ENCODE measurements at places on chromosomes 6 and 20.

DNA sequence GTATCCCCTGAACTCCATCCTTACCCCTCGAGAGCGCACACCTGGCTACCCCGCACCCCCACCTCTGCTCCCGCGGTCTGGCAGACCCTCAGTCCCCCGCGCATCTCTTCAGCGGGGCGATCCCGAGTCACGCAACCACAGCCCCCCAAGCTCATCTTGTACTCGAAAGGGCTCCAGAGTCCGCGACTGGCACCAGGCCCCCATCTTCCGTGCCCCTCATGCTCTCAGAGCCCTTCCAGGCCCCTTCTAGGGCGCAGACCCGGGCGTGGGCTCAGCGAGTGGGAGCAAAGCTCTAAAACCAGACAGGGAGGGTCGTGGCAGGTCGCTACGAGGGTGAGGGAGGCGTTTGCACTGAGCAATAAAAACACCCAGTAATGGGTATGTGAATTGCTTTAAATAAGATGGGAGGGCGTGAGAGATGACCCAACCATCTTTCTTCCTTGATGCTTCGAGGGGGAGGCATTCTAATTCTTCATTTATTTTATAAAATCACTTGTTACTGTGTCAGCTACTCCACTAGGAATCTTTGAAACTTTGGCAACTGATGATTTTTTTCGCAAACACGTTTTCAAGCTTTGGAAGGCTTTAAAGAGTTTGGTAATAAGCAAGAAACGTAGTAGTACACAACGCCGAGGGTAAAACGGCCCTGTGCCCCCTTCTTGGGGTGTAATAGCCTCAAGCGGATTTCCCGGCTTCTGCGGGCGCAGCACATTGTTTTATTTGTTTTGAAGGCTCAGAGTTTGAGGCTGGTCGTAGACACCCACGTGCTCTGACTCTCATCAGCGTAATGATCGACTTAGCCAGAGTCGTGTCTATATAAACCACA is 42.6 kb upstream of the SUPT3H start:
- no peak for DNase-seq

- DNase-seq, result no peak
Measured at GRCh38 chr6:135970750-135971149, 119.2 kb downstream of the PDE7B start.

GRCh38 chr20:22861231-22861980 is 173.7 kb upstream of the SSTR4 start:
- no peak for DNase-seq

DNA sequence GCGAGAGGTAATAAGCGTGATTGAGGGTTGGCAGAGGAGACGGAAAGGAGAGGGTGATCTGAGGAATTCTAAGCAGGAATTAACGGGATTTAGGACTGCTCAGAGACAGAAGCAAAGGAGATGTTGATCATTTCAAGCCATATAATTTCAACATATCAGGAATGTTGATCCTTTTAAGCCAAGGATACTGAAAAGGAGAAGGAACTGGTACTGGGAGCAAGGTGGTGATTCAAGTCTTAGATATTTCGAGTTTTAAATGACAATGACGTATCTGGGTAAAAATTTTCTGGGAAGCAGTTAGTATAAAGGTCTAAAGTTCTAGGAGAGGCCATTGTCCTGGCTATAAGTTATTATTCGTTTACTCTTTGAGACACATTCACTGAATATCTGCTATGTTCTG is 91.3 kb upstream of the OGFRL1 start:
- no peak for DNase-seq

DNA sequence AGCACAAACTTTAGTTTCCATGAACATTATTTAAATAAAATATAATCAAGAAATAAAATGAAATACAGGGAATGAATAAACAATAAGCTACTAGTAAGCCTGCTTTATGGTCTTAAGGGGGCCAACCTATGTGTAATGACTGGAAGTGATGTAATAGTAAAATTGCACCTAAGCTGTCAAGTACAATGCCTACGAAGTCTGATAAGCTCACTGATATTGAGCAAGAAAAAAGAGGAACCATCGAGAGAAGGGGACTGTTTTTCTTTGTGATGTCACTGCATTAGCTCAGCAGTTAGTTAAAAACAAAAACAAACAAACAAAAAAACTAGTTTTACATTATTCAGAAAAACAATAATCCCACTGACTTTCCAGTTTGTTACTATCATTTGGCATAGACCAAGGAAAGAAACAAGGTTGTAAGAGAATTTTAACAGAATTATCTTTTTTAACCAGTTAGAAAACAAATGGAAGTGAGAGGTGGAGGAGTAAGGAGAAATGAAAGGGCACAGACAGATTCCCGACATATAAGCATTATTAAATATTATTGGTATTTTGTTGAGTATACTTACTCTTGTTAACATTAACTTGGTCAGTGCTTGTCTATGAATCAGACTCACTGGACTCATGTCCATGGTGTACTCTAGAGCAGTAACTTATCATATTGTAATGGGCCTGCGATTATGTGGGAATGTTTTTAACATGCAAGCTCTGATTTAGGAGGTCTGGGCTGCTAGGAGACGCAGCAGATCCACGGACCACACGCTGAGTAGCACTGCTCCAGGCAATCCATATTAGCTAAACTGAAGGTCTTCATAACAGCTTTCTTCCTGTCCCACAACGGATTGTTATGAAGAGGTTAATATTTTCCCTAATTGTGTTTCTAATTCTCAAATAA is 99.6 kb upstream of the HMGCLL1 start:
- no peak for DNase-seq

- DNase-seq, result no peak
Measured at GRCh38 chr6:163384510-163384909, 30.0 kb upstream of the QKI start.

DNA sequence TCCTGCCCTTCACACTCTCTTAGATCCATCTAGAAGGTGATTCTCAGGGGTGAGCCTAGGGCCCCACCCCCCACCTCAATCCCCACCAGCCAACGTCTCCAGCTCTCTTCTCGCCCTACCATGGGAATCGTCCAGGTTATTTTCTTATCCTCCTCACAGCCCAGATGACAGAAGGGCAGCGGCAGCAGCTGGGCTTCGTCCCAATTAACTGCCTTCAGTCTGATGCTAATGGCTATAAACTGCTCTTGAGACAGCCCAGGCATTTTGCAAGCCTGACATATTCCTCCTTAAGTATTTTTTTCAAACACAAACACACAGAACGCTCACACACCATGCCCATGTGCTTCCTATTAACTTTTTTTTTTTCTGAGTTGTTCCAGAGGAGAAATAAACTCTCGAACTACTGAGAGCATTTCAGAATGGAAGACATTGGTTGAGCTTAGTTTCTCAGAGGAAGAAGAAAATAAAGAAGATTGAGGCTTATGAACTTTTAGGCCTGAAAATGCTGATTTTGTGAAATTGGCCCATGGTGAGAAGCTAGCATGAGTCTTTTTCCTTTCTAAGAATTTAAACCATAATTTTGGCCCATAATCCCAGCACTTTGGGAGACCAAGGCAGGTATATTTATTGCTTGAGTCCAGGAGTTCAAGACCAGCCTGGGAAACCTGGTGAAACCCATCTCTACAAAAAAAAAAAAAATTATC is 124.6 kb downstream of the EYA2 start:
- no peak for DNase-seq

GRCh38 chr6:70285201-70285600 is 17.7 kb downstream of the COL9A1 start:
- DNase-seq, result no peak

GRCh38 chr20:31934968-31935764 is 16.7 kb downstream of the PDRG1 start:
- no peak for DNase-seq

GRCh38 chr6:35507221-35507620 is 5.5 kb downstream of the TULP1 start:
- no peak for DNase-seq

GRCh38 chr20:50918403-50918802 is 12.8 kb downstream of the ADNP start:
- DNase-seq, result no peak

DNA sequence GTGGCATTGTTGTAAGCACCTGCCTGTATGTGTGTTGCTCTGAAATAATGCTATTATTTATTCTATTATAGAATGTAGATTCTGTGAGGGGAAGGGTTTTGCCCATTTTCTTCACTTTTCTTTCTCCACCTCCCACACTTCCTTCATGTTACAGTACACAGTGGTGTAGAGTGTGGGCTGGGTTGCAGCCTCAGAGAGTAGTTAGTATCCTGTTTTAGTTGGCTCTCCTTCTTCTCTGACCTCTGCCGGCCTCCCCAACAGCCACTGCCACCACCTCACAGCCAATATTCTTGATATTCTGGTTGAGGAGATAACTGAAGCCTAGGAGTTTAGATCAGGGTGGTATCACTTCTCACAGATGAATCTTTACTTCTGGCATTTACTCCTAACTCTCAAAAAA is 143.4 kb downstream of the BCKDHB start:
- no peak for DNase-seq

GRCh38 chr20:59657459-59658046 is 53.2 kb downstream of the PHACTR3 start:
- no peak for DNase-seq

GRCh38 chr6:147203311-147204059 is 732 bp upstream of the STXBP5 start:
- DNase-seq, result peak; percentile 58

- DNase-seq, result no peak
Measured at GRCh38 chr20:8218861-8219260, 86.8 kb downstream of the PLCB1 start.

- DNase-seq, result no peak
Measured at GRCh38 chr6:112372226-112372806, 25.2 kb downstream of the RFPL4B start.

- DNase-seq, result no peak
Measured at GRCh38 chr6:72324591-72324990, 297.3 kb upstream of the KCNQ5 start.

DNA sequence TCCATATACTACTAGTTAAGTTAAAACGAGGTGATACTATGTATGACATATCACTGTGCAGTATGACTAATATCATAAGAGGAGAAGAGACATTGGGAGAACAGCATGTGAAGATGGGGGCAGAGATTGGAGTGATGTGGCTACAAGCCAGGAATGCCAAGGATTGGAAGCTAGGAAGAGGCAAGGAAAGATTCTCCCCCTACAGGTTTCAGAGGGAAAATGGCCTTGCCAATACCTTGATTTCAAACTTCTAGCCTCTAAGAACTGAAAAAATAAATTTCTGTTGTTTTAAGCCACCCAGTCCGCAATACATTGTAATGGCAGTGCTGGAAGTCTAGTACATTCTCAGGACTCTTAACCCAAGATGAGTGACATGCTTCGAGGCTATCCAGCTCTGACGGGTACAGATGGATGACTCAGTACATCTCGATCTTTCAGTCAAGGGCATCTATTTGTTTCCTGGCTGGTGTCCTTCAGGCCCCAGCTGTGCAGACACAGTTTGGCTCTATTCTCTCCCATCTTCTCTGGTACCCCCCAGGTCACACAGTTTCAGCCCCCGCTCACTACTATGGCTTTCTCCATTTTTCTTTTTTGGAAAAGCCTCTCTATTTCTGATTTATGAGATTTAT is 55.5 kb upstream of the THEMIS start:
- DNase-seq, result no peak

Measured in stimulated activated CD4-positive, alpha-beta T cell treated with anti-CD3 and anti-CD28 coated beads, Interleukin-15, amount 100 ng/mL, for 1 hour (primary cell).